ENCODE measurements at places on chromosomes 11 and 22. TPM values are rescaled to one million over a fixed set of nuclear protein-coding genes. Genes with fewer than 3 reads are reported as not detected.
A peak's percentile ranks its signal among the peaks of the same experiment; 100 is the strongest.

DNA sequence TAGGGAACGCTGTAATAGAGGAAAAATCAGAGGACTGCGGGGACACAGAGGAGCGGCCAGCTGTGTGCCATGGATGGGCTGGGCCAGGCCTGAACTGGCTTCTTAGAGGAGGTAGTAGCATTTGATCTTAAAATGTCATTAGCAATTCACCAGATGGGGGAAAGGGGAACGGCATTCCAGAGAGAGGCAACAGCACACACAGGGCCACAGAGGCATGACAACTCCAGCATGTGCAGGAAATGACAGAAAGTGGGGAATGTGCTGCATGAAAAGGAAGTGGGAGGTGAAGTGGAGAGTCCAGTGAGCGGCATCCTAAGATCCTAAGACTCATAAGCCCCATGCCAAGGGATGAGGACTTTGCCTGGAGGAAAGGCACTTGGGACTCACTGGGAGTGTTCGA lies 69.0 kb downstream of the UBASH3B start:
- H3K4me1 ChIP-seq = peaks cover 96% of the 10 kb centered on the region
- no peaks in the 10 kb centered on the region for H3K27me3 ChIP-seq
- H3K36me3 ChIP-seq = no peaks in the 10 kb centered on the region
- peak overlapping the region; percentile 89 for H3K27ac ChIP-seq
- no peak overlapping the region for H3K4me3 ChIP-seq

- peaks cover 6% of the 10 kb centered on the region for H3K36me3 ChIP-seq
- H3K4me3 ChIP-seq = peak overlapping the region; percentile 64
- no peak overlapping the region for H3K27ac ChIP-seq
Observed at GRCh38 chr11:2448661-2449547, 4.1 kb downstream of the KCNQ1 start.

- H3K27ac ChIP-seq = no peak overlapping the region
- H3K4me3 ChIP-seq = no peak overlapping the region
- no peak for DNase-seq
- H3K27me3 ChIP-seq = no peaks in the 10 kb centered on the region
- peaks cover 20% of the 10 kb centered on the region for H3K4me1 ChIP-seq
Observed at GRCh38 chr11:87063982-87064381, 26.2 kb downstream of the TMEM135 start.

DNA sequence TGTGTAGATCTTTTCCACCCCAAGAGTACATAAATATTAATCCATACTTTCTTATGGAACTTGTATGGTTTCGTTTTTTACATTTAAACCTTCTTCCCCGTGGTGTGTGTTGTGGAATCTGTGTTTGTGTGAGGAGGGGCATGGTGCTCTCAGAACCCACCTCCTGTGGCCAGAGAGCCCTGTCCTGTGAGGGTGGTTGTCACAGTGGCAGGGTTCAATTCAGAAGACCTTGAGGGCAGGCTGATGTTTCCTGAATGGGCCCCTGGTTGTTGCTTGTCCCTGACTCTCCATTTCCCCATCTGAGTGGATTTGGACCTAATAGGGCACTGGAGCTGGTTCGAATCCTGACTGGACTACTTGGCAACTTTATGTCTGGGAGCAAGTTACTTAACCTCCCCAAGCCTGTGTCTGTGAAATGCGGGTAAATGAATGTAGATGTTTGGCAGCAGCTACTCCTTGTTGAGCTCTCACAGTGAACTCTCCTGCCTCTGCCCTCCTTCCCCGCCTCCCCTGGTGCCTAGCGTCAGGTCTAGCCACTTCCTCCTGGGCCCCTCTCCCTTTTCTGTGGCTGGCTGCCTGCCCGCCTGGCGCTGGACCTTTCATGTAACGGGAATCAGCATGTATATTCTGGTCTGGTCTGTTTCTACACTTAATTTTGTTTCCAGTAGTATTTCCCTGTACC lies 7.3 kb downstream of the NEAT1 start:
- peaks cover 87% of the 10 kb centered on the region for H3K4me1 ChIP-seq
- H3K36me3 ChIP-seq = no peaks in the 10 kb centered on the region
- H3K27me3 ChIP-seq = no peaks in the 10 kb centered on the region
- H3K4me3 ChIP-seq = peak overlapping the region; percentile 96
- DNase-seq = no peak

DNA sequence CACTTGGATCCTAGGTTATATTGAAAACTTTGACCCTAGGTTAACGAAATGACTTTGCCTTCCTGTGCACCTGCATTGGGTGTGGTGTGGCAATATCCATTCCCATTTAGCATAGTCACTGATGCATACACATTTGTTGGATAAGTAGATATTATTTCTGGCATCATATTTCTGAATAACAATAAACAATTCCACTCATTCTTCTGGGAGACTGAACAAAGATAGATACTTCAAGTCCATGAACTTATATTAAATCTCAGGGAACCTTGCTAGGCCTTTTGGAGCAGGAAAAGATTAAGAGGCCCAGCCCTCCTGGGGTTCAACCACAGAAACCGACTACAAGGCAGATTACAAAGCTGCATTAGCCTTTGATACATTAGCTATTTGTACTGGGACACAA lies 118.9 kb downstream of the MSANTD4 start:
- no peaks in the 10 kb centered on the region for H3K4me1 ChIP-seq
- H3K4me3 ChIP-seq = no peak overlapping the region
- peaks cover 3% of the 10 kb centered on the region for H3K27me3 ChIP-seq
- H3K36me3 ChIP-seq = no peaks in the 10 kb centered on the region
- H3K27ac ChIP-seq = no peak overlapping the region

GRCh38 chr11:11636671-11637070 lies 14.9 kb upstream of the GALNT18 start:
- no peak overlapping the region for H3K4me3 ChIP-seq
- no peak overlapping the region for H3K27ac ChIP-seq
- H3K27me3 ChIP-seq = peaks cover 34% of the 10 kb centered on the region
- no peak for DNase-seq

EXPH5 gene
- total RNA-seq = 8.7 TPM

- H3K36me3 ChIP-seq = peaks cover 5% of the 10 kb centered on the region
- peaks cover 8% of the 10 kb centered on the region for H3K27me3 ChIP-seq
- H3K27ac ChIP-seq = no peak overlapping the region
- no peak overlapping the region for H3K4me3 ChIP-seq
- peaks cover 7% of the 10 kb centered on the region for H3K4me1 ChIP-seq
Observed at GRCh38 chr22:32622744-32623110, 148.1 kb downstream of the FBXO7 start.

DNA sequence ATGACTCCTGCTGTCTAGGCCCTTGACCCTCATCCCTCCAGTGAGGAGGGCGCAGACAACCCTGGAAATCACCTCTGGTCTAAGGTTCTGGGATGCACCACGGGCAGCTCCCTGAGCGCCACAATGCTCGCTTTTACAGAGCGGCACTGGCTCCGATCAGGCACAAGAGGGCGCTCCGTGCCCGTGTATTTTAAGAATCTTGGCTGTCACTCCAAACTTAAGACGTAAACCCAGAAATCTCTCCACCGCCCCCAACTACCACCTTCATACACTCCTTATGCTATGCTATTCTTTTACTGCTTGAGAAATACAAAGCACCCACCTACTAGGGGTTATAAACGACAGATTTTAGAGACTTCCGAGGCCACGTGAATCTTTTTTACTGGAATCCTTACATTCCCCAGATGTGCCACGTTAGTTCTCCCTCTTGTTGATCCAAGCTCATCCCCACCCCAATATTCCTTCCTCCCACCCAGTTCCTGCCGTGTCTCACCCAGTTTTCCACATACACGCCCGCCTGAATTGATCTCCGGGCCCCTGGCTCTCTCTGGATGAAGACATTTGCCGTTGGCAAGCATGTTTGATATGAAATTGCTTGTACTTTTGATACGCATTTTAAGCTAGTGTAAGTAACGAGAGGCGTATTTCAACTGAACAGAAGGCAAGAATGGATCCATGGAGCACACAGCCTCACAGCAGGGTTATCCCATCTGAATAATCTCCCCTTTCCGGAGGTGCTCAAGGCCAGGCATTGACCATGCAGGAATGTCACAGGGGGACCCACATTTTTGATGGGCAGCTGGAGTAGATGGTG lies 453.5 kb downstream of the OPCML start:
- no peaks in the 10 kb centered on the region for H3K36me3 ChIP-seq
- no peak for DNase-seq
- peaks cover 6% of the 10 kb centered on the region for H3K27me3 ChIP-seq
- H3K27ac ChIP-seq = no peak overlapping the region
